ENCODE measurements at places on chromosomes 6 and 20.

- no peak for DNase-seq
These were observed 45.0 kb upstream of the SMOC2 start for GRCh38 chr6:168395983-168396382.

GRCh38 chr6:144467921-144468320 is 182.8 kb downstream of the UTRN start:
- DNase-seq, result no peak

GRCh38 chr6:79946272-79947190 is 822 bp downstream of the ELOVL4 start:
- DNase-seq, result peak; percentile 10

GRCh38 chr20:38231531-38232121 is 28.9 kb downstream of the KIAA1755 start:
- DNase-seq, result no peak

DNA sequence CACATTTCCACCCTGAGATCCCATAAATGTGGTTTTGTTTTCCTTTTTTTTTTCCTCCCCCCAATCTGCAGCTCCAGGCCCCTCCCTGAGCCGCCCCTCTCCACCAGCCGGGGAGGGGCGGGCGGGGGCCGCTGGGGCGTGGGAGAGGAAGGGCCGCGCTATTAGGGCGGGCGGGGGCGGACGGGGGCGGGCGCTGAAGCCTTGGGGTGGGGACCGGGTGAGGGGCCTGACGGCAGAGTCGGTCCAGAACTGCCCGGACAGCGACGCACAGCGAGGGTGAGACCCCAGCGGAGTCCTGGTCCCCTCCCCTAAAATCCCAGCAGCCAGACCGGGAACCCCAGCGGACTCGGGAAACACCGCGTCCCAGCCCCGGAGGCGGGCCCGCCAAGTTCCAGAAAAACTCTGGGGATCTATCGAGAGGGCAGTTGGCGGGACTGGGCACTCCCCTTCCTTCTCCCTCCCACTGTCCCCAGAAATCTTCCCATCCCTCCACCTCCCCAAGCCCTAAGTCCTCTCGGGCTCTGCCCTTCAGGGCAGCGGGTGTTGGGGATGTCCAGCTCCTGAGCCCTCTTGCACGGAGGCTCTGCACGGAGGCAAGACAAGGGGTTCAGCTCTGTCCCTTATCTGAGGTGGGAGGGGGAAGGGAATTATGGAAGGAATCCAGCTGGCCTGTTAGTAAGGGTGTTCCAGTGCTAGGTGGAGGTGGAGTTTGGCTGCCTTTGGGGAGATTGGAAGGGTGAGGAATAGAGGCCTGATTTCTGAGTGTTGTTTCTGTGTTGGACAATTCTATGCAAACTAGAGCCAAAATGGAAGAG is at the start of gene PRICKLE4:
Gene PRICKLE4 (plus strand): TSS at position 232 of the 815 bp plus-strand sequence. CDS start 2,692 bp downstream, outside the sequence.
- DNase-seq, result no peak

DNA sequence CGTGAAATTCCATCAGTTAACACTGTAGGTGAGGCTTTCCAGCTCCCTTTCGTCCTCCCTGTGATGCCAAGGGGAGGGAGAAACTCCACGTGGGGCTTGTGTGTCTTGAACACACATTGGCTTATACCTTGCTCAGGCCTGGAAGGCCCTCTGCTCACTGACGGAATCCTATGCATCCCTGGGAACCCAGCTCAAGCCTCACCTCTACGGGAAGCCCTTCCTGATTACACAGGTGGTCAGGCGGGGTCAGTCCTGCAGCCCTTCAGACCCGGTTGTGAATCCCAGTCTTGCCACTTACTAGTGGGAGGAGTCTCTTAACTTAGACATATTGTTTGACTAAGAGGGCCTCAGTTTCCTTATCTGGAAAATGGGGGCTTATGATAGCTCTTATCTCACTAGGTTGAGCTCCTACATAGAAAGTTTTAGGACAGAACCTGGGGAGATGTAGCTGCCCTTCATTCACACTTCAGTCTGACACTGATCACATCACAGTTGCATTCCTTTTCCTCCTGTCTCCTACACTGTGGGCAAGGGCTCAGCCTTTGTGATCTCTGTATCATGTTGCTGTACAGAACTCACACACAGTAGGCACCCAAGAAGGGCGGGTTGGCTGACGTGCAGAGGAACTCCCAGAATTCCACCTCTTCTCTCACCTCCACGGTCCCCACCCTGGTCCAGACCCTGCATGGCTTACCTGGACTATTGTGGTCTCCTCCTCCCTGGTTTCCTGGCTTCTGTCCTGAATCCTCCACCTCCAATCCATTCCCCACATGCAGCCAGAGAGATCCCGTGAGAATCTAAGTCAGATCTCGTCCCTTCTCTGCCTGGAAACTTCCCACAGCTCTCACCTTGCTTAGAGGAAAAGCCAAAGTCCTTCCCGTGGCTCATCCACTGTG is 129.6 kb downstream of the CEBPB start:
- no peak for DNase-seq

DNA sequence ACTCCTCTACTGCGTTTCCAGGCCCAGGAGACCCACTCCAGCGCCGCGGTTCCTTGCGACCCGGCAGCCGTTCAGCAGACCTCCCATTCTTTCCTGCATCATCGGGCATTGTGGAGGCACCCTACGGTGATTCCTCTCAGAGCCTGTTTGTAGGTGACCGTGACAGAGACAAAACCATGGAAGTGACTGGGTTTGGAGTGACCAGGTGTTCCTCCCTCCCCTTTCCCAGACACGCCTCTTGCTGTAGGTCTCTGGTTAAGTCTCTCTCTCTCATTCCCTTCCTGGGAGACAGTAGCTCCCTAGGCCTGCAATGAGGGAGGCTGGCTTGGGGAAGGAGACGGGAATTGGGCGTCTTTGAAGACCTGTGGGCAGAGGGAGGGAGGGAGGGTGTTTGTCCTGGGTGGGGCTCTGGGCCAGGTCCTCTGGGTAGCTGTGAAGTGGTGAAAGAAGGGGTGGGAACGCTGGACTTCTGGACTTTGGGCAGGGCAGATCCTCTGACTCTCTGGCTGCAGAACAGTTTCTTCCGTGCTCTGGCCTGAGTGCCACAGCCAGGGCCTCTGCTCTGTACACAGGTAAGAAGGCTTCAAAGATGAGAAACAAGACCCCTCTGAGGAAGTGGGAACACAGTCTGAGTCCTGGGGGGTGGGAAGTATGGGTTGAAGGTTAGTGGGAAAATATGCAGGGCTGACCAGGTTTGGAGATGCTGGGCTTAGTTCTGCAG is 763 bp downstream of the KLC4 start:
- no peak for DNase-seq

GRCh38 chr6:64895945-64896344 is 811.1 kb downstream of the EYS start:
- DNase-seq, result no peak

DNA sequence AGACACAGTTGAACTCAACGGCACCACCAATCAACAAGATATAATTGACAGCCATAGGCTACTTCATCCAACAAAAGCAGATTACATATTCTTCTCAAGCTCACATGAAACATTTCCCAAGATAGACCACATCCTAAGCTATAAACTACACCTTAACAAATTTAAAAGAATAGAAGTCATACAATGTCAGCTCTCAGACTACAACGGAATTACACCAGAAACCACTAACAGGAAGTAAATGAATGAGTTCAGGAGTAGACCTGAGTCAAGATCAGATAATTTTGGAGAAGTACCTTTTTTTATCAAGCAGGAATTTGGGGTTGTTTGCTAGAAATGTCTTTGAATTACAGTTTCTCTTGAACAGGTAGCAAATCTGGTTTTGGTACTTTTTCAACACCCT is 237.8 kb downstream of the TBX18 start:
- DNase-seq, result no peak

- DNase-seq, result no peak
These were observed 12.8 kb downstream of the TEAD3 start for GRCh38 chr6:35483893-35484645.

GRCh38 chr6:98107801-98108200 is 726.6 kb upstream of the POU3F2 start:
- DNase-seq, result no peak

DNA sequence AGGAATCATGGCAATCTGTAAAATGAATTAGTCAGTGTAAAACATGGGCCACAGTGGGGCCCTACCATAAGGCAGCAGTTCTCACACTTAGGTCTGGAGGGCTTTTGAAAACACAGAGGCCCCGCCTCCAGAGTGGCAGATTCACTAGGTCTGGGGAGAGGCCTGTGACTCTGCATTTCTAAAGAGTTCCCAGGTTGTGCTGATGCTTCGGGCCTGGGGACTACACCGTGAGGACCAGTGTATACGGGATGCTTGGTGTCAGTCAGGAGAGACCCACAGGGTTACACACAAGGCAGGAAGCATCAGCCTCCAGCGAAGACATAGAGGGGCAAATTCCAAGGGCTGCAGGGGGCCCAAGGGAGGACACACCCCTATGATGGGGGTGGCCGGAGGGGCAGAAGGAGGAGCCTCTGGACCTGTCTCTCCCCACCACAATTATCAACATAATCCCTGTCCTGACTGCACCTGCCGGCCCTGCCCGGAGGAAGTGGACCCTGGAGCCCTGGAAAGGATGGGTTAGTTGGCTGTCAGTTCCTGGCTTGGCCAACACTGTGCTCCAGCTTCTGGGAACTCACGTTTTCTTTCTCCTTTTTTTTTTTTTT is 46.7 kb downstream of the FGD2 start:
- no peak for DNase-seq

DNA sequence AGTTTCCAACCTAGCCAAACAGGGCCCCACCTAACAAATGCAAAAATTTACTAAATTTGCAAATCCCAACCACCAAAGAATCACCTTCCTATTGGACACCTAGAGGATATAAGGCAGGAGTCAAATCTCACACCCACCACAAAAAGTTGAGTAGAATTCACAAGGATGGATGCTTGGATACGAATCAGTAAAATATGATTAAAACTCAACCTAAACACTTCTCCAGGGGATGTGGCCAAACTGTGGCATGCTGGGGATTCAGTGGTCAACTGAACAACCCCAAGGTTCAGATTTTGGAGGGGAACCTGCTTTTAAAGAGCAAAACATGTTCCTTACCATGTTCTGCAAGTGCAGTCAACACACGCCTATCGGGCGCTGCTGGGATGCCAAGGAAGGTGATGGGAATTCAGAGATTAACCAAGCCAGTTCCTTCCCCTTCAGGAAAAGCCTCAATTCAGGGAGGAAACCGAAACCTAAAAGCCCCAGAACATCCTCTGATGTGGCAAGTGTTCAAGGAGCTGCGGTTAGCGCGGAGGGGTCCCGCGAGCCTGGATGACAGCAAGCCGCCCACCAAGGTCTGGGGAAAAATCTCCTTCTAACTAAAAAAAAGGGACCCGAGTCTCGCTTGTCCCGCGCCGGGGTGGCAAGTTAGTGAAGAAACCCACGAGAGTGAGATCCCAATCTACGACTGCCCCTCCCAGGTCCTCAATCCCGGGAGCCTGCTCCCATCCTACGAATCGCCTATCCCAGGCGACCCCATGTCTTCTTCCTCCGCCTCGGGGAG is 902 bp downstream of the SAMHD1 start:
- no peak for DNase-seq

GRCh38 chr20:49809803-49810359 is 2.7 kb upstream of the SLC9A8 start:
- no peak for DNase-seq

- DNase-seq, result no peak
These were observed 367.2 kb downstream of the ARHGAP18 start for GRCh38 chr6:129342796-129343195.

GRCh38 chr6:67956352-67956751 is 678.7 kb upstream of the ADGRB3 start:
- DNase-seq, result no peak

DNA sequence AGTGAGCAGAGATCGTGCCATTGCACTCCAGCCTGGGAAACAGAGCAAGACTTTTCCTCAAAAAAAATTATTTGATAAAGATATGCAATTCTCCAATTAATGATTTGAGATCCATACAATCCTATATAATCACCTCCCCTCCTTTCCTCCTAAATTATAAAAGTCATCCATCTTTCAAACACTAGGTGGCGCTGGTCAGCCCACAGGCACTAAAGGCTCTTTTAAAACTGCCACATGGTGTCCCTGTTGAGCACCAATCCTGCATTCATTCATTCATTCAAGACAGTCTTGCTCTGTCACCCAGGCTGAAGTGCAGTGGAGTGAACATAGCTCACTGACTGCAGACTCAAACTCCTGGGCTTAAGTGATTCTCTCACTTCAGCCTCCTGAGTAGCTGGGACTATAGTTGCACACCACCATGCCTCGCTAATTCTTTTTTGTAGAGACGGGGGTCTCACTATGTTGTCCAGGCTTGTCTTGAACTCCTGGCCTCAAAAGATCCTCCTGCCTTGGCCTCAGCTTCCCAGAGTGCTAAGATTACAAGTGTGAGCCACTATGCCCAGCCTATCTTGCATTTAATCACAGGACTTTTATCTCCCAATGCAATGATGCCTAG is 58.7 kb upstream of the SLC2A12 start:
- peak; percentile 58 for DNase-seq

GRCh38 chr20:60073504-60073903 is 115.3 kb downstream of the CDH26 start:
- DNase-seq, result no peak

DNA sequence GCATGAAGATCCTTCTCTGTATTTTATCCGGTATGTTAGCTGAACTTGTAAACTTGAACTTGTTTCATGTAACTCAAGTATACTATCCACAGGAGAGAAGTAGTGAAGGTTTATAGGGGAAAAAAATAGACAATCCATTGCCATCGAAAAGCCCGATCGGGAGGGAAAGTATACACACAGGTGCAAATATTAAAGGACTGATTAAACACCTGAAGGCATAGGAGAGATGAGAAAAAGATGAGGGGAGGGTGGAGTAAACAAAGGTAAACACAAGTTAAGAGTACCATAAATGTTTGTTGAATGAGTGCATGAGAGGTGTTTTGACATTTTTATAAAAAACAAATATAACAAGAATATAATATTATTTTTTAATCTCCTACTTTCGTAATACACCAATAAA is 64.3 kb upstream of the CITED2 start:
- DNase-seq, result no peak

DNA sequence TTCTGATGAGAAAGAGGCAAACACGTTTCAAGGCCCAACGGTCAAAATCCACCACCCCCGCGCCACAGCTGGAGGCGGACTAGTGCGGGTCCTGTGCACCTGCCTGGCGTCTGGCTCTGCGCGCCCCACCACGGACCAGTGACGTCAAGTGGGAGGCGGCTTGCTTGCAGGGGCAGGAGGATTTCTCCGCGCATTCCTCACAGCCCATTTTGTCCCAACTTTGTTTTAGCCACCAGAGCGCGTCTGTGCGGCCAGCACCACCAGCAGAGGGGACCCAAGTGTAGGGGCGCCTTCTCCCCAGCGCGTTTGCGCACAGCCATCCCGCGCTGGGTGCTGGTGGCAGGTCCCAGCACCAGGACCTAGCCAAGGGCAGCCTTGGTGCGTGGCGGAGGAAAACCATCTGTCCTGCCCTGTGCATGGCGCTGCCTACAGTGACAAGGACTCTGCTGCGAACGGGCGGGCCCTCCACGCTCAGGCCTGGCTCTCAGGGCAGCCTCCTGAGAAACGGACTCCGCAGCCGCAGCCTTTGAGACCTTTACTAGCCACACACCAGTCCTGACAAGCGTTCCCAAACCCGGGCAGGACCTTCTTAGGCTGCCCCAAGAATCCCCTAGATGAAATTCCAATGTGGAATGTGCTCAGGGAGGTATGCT is 194.8 kb upstream of the EXOC2 start:
- DNase-seq, result no peak

GRCh38 chr6:21037453-21037852 is 503.2 kb downstream of the CDKAL1 start:
- DNase-seq, result no peak

All from foreskin melanocyte (primary cell).